Dorsolateral prefrontal cortex (tissue), 122 donors: ENCODE measurements at places on chromosomes 1 and 21.

DNA sequence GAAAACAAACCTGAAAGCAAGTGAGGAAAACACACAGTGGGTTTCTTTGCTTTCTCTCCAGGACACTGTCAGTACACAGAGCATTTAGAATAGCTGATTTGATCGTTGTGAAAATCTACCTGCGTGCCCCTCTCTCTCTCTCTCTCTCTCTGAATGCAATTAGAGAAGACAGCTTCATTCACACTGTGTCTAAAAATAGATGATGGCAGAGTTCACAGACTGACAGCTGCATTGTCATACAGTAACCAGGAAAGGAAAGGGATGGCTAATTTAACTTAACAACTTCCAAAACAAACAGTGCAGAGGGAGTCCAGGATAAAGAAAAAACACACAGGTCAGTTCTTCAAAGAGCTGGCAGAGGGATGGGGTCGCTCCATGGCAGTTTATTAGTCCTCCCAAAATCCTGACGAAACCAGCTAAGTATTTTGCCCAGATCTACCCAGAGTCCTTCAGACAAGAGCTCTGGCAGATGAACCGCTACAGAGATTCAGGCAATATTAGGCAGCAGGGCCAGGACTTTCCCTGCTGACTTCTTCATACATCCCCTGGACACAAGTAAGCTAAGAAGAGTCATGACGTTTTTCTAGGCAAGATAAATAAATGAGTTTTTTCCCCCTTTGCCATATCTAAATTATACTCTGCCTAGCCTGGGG is 58.9 kb downstream of the WLS start:
- DNase-seq = no peak

DNA sequence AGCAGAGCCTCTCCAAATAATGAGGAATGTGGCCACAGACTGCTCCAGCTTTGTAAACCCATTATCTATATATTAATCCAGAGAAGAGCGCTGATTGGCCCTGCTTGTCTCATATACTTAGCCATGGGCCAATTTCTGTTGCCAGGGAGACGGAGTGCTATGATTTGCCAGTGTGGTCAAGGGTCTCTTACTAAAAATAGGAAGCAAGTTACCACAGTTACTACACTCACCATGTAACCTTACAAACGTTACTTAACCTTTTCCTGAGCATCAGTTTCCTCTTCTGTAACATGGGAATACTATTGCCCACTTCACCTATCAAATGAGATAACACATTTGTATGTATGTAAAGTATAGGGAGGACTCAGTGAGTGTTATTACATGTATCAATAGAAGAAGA is 7.7 kb upstream of the S100A2 start:
- DNase-seq = no peak

DNA sequence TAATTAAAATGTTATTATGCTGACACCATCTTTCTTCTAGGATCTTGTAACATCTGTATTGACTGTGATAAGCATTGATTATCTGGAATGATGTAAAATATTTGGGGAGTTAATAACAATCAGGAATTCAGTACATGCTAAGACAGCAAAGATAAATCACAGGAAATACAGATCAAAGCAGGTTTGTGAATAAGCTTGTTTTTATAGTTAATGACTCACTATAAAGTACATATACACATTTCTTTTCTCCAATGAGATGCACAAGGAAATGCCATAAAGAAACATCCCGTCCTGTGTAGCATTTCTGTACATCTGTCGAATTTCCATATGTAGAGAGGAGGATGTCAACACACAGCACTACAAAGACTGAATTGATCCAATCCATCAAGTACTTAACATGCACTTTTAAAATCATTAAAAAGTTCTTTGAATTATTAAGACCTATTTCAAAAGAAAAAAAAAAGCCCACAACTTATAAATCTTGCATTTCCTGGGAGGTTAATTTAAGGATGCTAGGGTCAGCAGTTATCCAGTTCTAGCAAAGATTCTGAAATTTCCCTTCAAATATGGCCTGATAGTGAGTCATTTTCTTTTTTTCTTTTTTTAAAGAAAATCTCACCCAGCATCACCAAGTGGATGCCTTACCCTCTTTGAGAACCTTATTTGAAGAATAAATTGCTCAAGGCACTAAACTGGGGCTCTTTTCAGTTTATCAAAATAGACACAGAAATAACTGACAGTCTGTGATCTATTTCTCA is 243.2 kb upstream of the NR5A2 start:
- no peak for DNase-seq

GRCh38 chr1:204285436-204286305 is 71.9 kb upstream of the GOLT1A start:
- DNase-seq = no peak
